ENCODE measurements at places on chromosomes 1 and 21. TPM values are rescaled to one million over a fixed set of nuclear protein-coding genes. Genes with fewer than 3 reads are reported as not detected.

The TMEM51 gene
- polyA plus RNA-seq, result 35.7 TPM

The TNFRSF9 gene
- polyA plus RNA-seq, result 0.33 TPM

The DNAJC28 gene
- 2.9 TPM for polyA plus RNA-seq

- peak; percentile 74 for DNase-seq
Observed at GRCh38 chr1:156677616-156678596, 699 bp upstream of the NES start.

DNA sequence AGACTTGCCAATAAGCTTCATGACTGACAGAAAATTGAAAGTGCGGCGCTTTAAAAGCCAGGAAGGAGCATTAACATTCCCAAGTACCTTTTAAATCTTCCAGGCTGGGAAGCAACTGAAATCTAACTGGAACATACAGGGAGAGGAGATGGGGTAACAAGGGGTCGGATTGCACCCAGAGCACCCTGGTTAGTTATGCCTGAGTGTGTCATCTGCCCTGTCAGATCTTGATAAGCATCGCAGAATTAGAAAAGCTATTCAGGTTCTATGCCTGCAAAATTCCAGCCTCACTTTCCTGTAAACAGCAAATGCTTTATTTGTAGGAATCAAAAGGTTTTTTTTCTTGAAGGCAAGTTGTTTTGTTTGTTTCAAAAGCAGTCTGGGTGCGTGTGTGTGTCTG is 58.5 kb downstream of the SERBP1 start:
- DNase-seq, result no peak

- no peak for DNase-seq
Observed at GRCh38 chr1:60428127-60428526, 354.6 kb upstream of the C1orf87 start.

DNA sequence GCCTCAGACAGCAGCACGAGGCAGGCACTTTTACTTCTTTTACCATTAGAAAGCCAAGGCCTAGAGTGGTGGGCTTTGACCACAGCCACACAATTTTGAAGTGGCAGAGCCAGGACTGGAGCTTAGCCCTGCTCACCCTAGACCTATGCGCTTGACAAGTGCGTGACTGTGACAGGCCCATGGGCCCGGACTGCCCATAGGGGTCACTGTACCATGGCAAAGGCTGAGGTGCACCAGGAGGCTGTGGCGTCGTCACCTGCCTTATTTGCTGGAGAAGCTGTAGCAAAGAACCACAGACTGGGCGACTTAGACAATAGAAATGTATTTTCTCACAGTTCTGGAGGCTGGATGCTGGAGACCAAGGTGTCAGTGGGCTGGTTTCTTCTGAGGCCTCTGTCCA is 2.6 kb upstream of the TMEM82 start:
- no peak for DNase-seq

DNA sequence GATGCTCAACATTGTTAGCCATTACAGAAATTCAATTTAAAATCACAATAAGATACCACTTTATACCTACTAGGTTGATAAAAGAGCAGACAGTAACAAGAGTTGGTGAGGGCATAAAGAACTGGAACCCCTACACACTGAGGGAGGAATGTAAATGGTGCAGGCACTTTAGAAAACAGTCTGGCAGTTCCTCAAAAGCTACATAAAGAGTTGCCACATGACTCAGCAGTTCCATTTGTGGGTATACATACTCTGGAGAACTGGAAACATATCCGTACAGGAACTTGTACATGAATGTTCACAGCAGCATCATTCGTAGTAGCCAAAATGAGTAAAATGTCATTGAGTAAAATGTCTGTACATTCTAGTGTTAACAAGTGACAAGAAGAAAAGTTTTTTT is 17.0 kb downstream of the NSL1 start:
- DNase-seq, result no peak

- no peak for DNase-seq
Observed at GRCh38 chr1:240827786-240828185, 215.8 kb upstream of the GREM2 start.

DNA sequence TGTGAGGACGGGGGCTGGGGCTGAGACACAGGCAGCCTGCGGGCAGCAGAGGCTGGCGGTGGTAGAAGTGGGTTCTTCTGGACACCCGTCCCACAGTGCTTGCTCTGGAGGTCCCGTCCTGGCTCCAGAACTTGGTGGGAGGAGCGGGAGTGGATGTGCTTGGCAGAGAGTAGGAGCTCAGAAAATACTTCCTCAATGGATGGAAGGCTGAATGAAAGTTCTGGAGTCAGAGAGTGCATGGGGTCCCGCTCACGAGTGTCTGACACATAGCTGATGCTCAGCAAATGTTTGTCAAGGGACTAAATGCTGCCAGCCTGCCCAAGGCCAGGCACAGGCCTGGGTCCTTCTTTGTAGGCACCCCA is 13.4 kb upstream of the NES start:
- no peak for DNase-seq

- no peak for DNase-seq
Observed at GRCh38 chr1:186873687-186874086, 44.9 kb downstream of the PLA2G4A start.

DNA sequence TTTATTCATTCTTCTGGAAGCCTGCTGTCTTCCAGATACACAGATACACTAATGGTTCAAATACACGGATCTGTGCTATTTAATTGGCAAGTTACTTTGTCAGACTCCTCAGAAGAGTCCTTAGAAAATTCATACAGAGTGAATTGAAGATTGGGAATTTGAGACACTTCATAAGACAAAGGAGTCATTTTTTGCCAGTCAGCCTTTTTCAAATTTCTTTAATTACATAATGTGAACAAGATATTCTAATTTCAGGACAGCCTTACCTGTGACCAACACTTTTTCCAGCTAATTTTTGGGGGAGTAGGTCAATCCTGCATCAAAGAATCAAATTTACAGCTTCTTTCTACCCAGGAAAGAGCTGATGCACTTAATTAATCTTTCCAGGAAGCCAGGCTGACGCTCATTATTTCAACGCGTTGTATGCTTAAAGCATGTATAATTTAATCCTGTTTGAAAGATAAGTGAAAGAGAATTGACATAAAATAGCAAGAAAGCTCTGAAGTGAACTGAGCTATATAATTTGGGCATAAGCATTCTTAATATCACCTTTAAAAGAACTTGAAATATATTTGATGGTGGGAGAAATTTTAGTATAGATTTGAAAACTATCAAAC is 12.8 kb upstream of the NRIP1 start:
- DNase-seq, result no peak
